ENCODE measurements at places on chromosomes 11 and 22. TPM values are rescaled to one million over a fixed set of nuclear protein-coding genes. Genes with fewer than 3 reads are reported as not detected.
A peak's percentile ranks its signal among the peaks of the same experiment; 100 is the strongest.

GRCh38 chr11:64747961-64748665 is 4.2 kb upstream of the RASGRP2 start:
- DNase-seq: no peak

GTSE1 gene
- total RNA-seq: 1.0 TPM

DNA sequence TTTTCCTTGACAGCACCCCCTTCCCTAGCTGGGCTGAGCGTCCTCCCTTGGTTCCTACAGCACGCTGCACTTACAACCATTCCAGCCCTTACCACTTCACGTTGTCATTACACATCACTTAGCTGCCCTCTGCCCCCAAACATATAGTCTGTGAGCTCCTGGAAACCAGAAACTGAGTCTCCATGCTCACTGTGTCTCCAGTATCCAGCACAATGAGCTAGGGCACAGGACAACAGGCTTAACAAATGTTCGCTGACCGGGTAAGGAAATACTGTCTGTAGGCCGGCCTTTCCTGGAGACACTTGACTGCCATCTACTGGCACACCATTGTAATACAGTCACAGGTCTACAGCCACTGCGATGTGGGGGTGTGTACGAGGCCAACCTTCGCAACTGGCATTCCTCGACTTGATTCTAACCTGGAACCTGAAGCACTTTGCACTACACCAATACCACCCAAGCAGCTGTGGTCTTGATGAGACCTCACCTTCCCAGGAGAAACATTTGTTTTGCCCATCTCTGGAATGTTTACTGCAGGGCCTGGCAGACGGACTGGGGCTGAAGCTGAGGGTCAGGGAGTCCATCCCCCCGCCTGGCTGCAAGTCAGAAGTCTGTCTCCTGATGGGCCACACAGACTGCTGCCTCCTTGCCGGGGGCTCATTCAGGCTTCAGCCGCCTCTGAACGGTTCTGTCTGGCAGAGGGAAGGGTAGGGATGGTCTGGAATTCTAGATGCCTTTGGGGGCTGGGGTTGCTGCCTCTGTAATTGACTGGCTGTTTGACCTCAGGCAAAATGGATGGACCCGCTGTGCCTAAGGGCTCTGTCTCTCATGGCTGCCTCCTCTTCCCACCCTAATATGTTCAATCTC is 72.0 kb downstream of the SYN3 start:
- DNase-seq: no peak

MRGPRE gene
- total RNA-seq: 0.46 TPM

GRCh38 chr11:7577291-7578190 is 63.7 kb downstream of the PPFIBP2 start:
- no peak for DNase-seq

DNA sequence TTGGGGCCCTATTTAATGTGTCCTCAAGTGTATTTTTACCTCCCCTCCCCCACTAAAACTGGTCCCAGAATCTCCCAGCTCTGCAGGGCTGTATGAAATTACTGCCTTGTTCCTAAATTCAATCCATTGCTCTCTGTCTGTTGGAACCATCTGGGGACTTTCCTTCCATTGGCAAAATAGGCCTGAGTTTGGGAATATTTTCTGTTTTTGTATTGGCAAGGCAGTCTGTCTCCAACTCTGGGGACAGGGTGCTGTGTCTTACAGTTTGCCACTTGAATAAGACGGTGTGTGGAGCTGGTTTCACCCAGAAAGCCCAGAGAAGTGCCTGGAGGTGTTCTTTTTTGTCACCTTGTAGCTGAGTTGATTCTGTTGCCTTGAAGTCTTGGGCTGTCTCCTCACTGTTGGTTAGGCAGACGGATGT is 1.3 kb downstream of the PACS1 start:
- no peak for DNase-seq

GRCh38 chr11:62853279-62853965 is 14.0 kb upstream of the WDR74 start:
- no peak for DNase-seq

- DNase-seq: no peak
Observed at GRCh38 chr22:20254975-20255946, 12.9 kb downstream of the RTN4R start.

- DNase-seq: no peak
Observed at GRCh38 chr11:102306048-102306597, 11.2 kb upstream of the BIRC3 start.

- DNase-seq: peak; percentile 70
Observed at GRCh38 chr22:22815397-22816170, 72.0 kb upstream of the IGLL5 start.

DNA sequence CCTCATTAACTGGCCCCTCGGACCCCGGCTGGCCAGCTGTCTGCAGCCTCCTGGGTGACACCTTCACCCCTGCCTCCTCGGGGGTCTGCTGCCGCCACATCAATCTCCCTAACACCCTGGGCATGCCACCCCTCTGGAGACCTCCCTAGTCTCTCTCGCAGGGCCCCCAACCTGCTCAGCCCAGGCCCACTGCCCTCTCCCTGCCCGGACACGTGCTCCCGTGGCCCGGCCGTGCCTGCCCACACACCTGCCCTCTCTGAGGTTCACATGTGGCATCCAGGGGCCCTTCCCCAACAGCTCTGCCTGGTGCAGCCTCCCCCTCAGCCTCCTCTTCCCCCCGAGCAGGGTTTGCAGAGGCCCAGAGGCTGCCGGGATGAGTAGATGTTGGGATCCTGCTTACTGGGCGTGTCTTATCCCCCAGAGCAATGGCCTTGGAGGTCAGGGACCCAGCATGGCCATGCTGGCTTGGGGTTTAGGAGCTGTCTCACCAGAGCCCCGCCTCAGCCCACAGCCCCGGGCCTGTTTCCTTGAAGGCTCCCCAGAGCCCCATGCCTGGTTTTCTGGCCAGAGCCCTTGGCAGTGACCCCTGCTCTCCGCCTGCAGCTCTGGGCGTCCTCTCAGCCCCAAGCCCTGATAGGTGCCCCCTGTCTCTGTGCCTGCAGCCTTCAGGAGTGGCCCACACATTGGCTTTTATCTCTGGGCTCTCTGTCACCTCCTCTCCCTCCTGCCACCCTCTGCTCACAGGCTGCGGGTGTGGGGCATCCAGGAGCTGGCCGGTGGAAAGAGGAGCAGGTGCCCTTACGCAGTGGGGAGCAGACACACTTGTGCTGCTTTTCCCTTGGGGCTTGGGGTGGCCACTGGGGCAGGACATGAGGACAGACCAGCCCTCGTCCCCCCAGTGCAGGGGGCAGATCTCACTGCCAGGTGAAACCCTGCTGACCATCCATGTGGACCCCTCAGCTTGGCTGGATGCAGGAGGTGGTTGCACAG is 25.7 kb upstream of the SEPTIN5 start:
- DNase-seq: no peak

INCENP gene
- total RNA-seq: 14.2 TPM

DNA sequence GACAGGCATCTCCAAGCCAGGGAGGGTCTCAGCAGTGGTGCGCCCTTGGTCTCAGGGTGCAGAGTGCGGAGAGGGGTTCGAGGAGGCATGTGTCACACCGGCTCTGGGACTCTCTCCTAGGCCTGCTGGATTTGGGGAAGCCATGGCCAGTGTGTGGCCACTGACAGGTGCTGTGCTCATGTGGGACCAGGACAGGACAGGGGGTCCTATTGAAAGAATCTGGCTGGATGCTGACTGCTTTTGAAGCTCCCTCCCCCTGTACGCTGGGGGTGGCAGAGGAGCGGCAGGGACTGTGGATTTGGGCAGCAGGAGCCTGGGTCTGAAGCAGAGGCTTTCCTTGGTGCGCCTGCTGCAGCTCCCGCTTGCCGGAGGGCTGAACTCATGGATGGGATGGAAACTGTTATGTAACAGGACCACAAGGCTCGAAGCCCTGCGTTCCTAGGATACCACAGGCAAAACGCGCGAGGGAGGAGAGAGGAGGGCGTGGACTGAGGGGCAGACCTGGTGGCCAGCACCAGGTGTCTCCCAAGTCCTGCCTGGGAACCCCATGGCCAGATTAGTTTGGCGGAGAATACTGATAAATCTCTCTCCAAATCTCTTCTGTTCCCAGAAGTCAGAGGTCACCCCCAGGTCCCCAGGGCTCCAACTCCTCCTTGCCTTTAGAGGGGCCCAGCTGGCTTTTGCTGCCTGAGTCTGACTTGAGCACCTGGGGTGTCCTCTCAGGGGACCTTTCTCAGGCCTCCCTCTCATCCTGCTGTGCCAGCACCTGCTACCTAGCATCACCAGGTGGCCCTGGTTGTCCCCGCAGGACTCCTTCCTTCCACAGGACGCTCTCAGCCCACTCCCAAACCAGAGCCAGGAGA is 13.8 kb upstream of the TEF start:
- DNase-seq: no peak

ZNRD2 gene
- total RNA-seq: 43.6 TPM

OR9Q2 gene
- not detected for total RNA-seq

DNA sequence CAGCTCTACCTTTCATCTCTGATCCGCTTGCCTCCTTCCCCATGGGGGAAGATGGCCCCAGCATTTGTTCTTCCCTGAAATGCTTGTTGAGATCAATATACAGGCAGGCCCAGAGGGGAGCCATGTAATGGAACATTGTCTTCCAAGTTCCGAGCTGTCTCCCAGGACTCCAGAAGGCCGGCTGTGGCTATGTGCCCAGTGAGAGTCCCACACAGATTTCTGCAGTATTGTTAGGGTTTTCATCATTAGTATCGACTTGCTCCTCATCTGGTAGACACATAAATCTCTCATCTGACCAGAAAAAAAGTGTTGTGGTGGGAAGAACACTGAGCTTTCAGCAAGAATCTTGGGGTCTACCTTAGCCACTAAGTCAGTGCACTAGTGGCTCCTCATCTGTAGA is 163.4 kb downstream of the TRIM29 start:
- no peak for DNase-seq

ZNF215 gene
- total RNA-seq: 0.17 TPM

- no peak for DNase-seq
Observed at GRCh38 chr11:76918941-76919386, 58.2 kb downstream of the ACER3 start.

DNA sequence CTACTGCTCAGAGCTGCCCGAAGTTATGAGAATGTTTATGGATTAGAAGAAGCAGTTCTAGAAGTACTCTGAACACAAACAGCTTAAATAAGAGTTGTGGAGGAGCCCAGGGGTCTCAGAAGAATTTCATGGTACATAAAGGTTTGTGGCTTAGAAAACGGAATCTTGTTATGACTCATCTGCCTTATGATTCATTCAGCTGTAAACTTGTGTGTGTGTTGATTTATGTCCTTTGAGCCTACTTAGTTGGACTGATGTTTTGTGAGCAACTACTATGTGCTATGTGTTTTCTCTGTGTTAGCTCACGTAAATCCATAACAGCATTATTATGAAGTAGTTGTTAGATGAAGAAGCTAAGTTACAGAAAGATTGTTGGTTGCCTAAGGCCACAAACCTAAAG is 203.7 kb downstream of the PGR start:
- DNase-seq: no peak

GRCh38 chr11:131582021-131582525 is 211.7 kb downstream of the NTM start:
- no peak for DNase-seq

MYEOV gene
- total RNA-seq: not detected

RASD2 gene
- total RNA-seq: 53.6 TPM

GRCh38 chr11:62217191-62217748 is 8.8 kb downstream of the SCGB2A1 start:
- DNase-seq: no peak

DNA sequence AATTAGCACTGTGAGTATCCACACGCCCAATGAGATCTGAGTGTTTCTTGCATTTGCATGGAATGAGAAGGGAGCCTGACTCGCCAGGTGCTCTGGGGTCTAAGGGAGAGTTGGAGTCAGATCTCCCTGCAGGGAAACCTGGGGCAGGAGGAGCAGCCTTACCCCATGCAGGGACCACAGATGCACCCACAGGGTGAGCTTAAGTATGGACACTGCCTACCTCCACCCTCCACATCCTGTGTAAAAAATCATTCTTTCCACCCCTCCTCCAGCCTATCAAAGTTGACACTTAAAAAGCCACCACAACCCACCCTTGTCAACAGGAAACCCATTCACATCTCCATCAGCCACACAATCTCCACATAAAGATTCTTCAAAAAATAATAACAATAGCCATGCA is 67.0 kb upstream of the IGLL5 start:
- DNase-seq: peak; percentile 53

DNA sequence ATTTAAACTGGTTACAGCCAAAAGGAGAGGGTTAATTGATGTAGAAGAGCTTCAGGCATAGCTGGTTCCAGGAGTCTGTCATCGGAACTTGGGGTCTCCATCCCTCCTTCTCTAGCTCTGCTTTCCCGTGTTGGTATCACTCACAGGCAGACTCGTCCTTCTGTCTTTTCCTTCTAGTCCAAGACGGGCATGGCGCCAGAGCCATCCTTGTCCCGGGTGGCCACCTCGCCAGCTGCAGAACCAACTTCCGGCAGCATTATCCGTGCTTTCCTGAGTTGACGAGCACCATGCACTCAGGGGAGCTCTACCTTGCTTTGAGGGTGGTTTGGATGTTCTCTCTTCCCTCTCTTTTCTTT is 14.7 kb downstream of the LINC01488 start:
- DNase-seq: no peak

DNA sequence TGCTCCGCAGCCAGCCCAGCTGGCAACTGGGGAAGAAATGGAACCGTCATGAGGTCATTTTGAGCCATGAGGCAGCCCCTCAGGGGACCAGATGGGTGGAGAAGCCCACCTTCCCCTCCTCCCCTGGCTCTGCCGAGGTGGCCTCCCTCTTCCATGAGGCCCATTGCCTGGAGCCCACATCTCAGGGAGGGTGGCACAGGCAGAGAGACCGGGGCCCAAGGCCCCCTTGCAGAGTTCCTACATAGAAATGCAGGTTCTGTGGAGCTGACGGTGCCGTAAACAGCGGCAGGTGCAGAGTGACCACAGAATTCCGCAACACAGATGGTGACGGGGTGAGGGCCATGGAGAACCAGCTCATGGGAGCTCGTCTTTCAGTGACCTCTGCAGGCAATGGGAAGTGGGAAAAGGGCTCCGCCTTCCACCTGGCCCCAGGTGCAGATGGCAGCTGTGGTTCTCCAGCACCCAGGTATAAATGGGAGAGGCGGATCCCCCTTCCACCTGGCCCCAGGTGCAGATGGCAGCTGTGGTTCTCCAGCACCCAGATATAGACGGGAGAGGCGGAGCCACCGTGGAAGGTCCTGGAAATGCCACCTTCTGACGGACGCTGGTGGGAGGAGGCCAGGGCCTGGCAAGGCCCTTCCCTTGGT is 765.4 kb downstream of the BRD1 start:
- no peak for DNase-seq

GRCh38 chr11:6079463-6079862 is 28.0 kb upstream of the OR56B4 start:
- DNase-seq: no peak

DNA sequence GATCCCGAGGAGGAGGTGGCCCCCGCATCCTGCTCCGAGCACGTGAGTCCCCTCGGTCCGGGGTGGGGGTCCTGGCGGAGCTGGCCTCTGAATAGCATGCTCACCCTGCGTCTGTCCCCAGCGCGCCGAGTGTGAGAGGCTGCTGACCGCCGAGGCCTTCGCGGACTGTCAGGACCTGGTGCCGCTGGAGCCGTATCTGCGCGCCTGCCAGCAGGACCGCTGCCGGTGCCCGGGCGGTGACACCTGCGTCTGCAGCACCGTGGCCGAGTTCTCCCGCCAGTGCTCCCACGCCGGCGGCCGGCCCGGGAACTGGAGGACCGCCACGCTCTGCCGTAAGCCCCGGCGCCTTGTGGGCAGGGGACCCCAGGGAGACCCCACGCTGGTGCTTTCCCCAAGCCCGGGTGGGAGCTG is 3.5 kb downstream of the MUC2 start:
- DNase-seq: no peak

- DNase-seq: no peak
Observed at GRCh38 chr22:50603511-50604255, 3.1 kb downstream of the MAPK8IP2 start.
